ENCODE measurements at places on chromosomes 12 and 14.

GRCh38 chr12:45343269-45344051 lies 127.6 kb downstream of the ANO6 start:
- DNase-seq, result no peak

GRCh38 chr14:56023661-56024081 lies 94.5 kb upstream of the PELI2 start:
- DNase-seq, result no peak

DNA sequence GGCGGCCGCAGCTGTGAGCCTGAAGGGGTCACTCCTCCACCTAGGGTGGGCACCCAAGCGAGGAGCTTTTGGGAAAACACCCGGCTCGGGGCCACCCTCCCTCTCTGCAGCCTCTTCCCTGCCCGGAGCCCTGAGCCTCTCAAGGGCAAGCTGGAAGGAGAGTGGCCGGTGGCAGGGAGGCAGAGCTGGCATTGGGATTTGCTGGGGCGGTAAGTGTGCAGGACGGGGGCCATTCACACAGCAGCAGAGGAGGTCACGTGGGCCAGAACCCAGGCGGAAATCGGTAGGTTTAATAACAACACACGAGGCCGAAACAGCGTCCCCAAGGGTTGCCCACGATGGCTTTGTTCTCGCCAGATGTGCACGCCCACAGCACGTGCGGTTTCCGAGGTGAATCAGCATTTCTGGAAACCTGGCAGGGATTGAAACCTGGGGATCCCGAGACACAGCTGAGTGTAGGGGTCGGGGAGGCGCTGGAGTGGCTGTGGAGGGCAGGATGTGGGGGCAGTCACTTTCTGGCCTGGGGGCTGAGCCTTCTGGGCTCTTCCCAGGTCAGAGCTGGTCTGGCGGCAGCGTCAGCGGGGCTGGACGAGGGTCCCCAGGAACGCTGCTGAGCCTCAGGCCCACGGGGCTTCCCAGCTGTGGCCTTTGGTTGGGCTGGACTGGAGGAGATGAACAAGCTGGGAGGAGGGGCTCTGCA lies 23.5 kb downstream of the NOC4L start:
- no peak for DNase-seq

DNA sequence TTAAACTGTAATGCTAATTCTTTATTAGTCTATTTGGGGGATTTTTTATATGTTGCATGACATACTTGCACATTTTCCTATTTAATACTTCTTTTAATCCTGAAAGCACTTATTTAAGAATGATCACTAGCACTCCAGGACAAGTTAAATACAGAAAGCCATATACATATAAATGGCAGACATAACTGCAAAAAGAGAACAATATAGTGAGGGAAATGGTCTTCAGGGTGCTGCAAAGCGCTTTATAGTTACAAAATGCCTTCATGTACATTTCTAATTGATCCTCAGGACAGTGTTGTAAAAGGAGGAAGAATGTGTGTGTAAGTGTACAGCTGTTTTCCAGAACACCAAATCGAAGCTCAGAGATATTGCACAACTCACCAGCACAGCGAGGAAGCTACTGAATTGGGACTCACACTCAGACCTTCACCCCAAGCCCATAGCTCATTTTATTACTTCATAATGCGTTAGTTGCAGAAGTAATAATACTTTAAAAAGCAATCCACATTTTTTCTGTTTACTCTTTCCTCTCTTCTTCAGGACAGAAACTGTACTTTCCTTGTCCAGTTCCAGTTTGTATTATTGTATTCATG lies 428.2 kb downstream of the RAD51B start:
- DNase-seq, result no peak
